ENCODE measurements at places on chromosomes 4 and X.

GRCh38 chrX:38095971-38096529 is 89.7 kb downstream of the SYTL5 start:
- DNase-seq = no peak

DNA sequence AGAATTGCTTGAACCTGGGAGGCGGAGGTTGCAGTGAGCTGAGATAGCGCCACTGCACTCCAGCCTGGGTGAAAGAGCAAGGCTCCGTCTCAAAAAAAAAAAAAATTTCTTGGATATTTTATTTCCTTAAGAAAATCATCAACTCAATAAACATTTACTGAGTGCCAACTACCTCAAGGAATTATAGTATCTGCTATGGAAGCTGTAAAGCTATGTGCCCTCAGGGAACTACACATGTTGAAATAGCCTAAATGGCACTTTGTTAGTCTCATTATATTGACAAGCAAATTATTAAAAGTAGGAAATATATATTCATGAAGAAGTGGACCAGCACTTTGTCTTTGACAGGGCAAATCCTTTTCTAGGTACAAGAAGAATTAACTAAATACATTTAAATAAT is 40.8 kb downstream of the ELOVL6 start:
- no peak for DNase-seq

DNA sequence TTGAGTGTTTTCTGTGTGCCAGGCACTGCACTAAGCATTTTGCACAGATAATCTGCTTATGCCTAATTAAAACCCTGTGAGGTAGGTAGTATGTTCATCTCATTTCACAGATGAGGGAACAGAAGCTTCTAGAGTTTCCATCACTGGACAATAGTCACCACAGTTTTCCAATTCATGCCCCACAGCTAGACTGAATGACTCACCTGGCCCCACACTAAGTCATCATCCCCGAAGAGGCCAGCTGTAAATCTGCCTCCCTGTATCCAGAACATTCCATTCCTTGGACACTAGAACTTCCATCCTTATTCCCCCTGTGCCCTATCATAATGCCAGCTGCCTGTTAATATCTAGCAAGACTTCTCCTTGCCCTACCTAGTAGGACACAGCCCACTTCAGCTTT is 40.9 kb upstream of the NYX start:
- no peak for DNase-seq

DNA sequence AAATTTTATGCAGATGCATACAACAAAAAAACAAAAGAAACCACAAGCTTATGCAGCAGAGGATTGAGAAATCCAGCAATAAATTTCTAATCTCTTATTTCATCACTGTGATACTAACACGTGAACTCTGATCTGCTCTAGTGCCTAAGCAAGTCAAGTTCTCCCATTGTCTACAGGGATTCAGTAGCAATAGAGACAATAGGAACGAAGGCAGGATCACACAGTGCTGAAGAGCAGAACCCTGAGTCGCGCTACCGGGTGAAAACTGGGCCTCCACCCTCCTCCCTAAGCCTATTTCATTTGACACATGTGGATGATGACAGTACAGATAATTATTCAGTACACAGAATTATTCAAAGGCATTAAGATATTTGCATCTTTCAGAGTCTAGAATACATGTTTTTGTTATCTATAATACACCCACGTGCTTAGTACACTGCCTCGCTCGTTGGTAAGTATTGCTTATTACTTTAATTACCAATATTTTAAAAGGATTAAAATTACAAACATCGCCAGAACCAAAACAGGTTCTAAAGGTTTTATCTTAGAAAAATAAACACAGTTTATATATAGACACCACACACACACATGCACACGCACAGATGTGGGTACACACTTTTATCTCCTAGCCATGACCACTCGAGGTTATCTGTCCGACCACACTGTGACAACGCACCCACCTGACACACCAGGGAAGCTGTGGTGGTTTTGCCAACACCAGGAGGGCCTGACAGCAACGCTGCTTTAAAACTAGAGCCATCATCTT is 60.1 kb downstream of the RFC1 start:
- no peak for DNase-seq

GRCh38 chr4:112418092-112418491 is 97.9 kb downstream of the NEUROG2 start:
- no peak for DNase-seq

GRCh38 chr4:168882650-168883233 is 127.3 kb downstream of the CBR4 start:
- no peak for DNase-seq

DNA sequence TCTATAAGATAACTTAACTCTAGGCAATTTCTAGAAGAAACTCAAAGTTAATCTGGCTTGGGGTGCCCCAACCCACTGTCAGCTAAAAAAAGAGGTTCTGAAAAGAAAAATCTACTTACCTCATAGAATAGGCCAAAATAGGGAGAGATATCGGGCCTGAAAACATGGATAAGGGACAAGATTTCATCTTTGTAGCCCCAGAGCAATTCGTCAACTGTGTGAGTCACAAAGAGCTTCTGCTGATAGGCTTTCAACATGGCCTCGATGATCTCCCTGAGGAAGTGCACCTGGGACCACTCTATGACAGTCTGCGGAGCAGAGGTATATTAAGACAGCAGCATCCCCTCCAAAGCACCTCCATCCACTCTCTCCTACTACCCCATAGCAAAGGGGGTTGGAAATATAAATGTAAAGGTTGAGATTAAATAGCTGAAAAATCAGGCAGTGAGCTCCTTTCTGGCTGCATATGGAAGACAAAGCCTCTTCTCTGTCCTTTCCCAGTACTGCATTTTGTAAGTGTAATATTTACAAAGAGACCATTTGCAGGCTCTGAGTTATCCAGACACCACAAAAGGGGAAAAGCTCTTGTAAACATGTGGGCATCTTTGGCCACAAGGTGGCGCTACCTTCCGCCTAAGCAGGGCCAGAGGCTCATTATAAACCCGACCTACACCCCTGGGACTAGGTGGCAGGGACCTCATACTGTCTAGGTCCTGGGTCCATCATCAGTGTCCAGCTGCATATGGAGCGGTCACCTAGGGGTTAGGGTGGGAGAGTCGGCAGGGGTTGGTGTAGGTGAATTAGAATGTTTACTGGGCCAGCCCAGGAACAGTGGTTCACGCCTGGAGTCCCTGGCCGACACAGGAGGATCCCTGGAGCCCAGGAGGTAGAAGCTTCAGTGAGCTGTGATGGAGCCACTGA is 31.5 kb upstream of the NUP54 start:
- peak; percentile 45 for DNase-seq

DNA sequence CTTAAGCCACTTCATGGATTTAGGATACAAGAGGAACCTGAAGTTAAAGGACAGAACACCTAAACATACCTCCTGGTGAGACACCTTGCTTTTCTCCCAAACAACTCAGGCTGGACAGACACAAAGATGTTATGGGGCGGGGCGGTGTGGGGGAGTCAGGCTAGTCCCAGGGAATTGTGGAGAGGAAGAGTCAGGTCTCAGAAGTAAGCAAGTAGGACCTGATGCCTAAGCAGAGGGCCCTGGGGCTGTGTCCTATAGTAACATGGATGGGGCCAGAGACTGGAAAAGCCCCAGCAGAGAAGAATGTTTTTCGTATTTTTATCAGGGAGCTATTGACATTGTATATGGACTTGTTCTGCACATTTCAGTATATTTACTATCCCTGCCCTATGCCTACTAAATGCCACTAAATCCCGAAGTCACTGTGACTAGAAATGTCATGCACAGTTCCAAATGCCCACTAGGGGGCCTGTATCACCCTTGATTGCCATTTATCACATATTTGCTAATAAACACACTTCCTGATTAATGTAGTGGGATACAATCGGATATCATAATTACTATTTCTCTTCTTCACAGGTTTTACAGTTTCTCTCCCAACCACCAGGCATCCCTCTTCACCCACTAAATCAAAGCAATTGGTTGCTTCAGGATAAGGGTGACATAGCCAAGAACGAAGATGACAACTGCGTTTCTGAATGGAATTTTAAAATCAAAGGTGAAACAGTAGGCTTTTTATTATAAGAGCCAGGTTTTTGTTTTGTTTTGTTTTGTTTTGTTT is 23.8 kb upstream of the ARHGAP10 start:
- peak; percentile 20 for DNase-seq

All from NCI-H1105 treated with DMSO at 0.1 percent for 48 hours (cell line).